Immature natural killer cell (primary cell): ENCODE measurements at places on chromosomes 12 and 14.
A peak's percentile ranks its signal among the peaks of the same experiment; 100 is the strongest.

- DNase-seq = no peak
Observed at GRCh38 chr14:67485501-67486095, 2.9 kb downstream of the TMEM229B start.

GRCh38 chr12:65278576-65279368 lies at the start of gene MSRB3:
Gene MSRB3 (plus strand): TSS chr12:65278683. CDS start chr12:65308580, 29,897 bp downstream.
- no peak for DNase-seq

DNA sequence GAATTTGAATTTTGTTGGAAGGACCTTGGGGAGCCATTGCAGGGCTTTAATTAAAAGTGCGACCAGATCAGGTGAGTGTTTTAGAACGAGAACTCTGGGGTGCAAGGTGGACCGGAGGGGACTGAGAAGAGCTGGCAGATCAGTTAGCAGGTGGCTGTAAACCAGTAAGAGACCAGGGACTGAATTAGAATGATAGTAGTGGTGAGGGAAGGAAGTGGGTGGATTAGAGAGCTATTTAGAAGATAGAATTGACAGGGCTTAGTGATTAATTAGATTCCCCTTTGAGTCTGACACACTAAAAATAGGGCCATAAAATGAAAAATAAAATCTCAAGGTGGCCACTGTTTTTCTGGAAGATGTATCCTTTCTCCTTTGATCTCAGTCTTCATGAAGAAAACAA lies 44.8 kb downstream of the PLXNC1 start:
- no peak for DNase-seq

GRCh38 chr12:9751204-9752144 lies 9.2 kb downstream of the CD69 start:
- DNase-seq = peak; percentile 44

GRCh38 chr12:9087087-9087835 lies 28.5 kb downstream of the A2M start:
- no peak for DNase-seq

GRCh38 chr12:122730215-122731014 lies at the start of gene HCAR1:
Gene HCAR1 (minus strand): TSS chr12:122730844. CDS start chr12:122730339, 505 bp downstream.
- no peak for DNase-seq

DNA sequence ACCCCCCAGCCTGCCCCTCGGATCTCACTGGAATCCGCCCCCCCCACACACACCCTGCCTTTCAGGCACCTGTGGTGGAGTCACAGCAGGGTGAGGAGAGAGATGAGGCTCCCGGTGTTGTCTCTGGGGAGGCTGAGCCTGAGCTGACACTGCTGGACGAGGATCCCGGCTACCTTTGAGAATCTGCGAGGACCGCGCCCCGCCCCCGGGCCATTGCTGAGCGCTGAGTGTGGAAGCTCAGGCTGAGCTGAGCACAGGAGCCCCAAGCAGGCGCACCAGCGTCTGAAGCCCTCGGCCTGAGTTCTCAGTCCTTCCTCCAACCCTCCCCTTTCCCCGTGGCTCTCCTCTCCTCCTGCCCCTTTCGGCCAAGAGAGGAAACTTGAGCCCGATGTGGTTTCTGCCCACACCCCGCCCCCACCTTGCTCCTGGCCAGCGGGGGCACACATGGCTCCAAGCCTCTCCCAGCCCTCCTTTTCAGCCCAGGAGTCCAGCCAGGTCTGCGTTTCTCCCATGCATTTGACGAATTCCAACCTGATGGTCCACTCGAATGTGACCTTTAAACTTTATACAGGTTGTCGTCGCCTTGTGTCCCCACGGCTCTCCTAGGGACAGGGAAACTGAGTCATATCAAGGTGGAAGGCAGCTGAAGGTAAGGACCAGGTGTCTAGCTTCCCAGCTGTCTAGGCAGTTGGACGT lies at the start of gene NFE2:
Gene NFE2 (minus strand): TSS at position 284 of the 696 bp plus-strand sequence. CDS start 5,767 bp downstream, outside the sequence.
- no peak for DNase-seq

DNA sequence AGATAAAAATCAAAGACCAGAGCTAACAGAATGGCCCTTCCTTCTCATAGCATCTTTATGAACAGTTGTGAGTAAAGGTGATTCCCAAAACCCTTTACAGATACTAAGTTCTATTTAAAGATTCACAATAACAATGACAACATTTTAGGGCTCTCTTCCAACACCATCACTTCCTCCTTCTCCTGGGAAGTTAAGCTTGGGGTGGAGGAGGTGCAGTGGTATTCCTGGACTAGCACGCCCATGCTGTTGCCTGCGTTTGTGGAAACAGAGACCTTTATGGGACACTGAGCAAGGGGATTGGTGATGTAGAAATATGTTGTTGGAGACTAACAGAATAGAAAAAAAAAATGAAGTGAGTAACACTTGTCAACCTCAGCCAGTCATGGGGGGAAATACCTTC lies 22.5 kb downstream of the SYNE2 start:
- no peak for DNase-seq

GRCh38 chr14:43872752-43873655 lies 634.1 kb downstream of the FSCB start:
- no peak for DNase-seq

DNA sequence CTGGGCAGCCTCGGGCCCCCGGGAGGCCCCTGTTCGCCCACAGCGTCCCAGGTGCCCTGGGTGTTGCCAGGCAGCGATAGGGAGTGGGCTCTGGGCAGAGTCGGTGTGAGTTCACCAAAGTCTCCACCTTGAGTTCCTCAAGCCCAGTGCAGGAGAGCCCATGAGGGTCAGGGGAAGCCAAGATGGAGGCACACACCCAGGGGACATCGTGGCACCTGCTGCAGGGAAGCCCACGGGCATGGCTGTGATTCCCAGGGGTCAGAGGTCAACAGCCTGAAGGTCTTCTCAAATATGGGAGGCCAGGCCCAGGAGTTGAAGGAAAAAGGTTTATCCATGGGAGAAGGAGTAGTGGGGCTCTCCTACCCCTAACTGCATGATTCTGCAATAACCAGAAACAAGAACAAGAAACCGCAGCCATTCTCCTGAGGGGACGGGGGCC lies 148.8 kb downstream of the ADGRD1 start:
- DNase-seq = no peak
